ENCODE measurements at places on chromosomes 3 and 15. TPM values are rescaled to one million over a fixed set of nuclear protein-coding genes. Genes with fewer than 3 reads are reported as not detected.

The PP2D1 gene
- not detected for total RNA-seq

The AMIGO3 gene
- total RNA-seq = not detected

The SHF gene
- 2.5 TPM for total RNA-seq

The KLHDC8B gene
- total RNA-seq = 0.91 TPM

The CLDN1 gene
- not detected for total RNA-seq

The GMNC gene
- not detected for total RNA-seq

The CYP8B1 gene
- total RNA-seq = not detected

The C3orf80 gene
- not detected for total RNA-seq

The MME gene
- 117 TPM for total RNA-seq

The MITF gene
- not detected for total RNA-seq

The LRRN1 gene
- not detected for total RNA-seq

The MELTF gene
- 13.8 TPM for total RNA-seq

The SLITRK3 gene
- not detected for total RNA-seq

The GASK1A gene
- total RNA-seq = not detected

The NOX5 gene
- not detected for total RNA-seq

The GOLGA6A gene
- total RNA-seq = 0.13 TPM

All from OCI-LY7 (cell line).